GM12878 (cell line): ENCODE measurements at places on chromosomes 1 and 21. TPM values are rescaled to one million over a fixed set of nuclear protein-coding genes. Genes with fewer than 3 reads are reported as not detected.

GPR3 gene
- polyA plus RNA-seq, result 0.74 and 0.96 TPM in 2 replicates

AMY2A gene
- polyA plus RNA-seq, result not detected in 2 replicates

IQGAP3 gene
- polyA plus RNA-seq, result 6.4 and 8.9 TPM in 2 replicates

LCE1C gene
- 2.5 and 3.0 TPM in 2 replicates for polyA plus RNA-seq

BEST4 gene
- 0.32 and 0.98 TPM in 2 replicates for polyA plus RNA-seq

DIRAS3 gene
- polyA plus RNA-seq, result not detected in 2 replicates

THEM5 gene
- 0.16 TPM in 1 of 2 replicates, not detected in the other for polyA plus RNA-seq

APCS gene
- not detected in 2 replicates for polyA plus RNA-seq

AIM2 gene
- polyA plus RNA-seq, result 11.0 and 12.8 TPM in 2 replicates

WNT2B gene
- polyA plus RNA-seq, result 0.22 and 0.23 TPM in 2 replicates

RAP1GAP gene
- polyA plus RNA-seq, result 0.09 TPM in 1 of 2 replicates, not detected in the other

SPATA45 gene
- 1.0 TPM in 1 of 2 replicates, not detected in the other for polyA plus RNA-seq

SPRR2G gene
- polyA plus RNA-seq, result not detected in 2 replicates

NUP210L gene
- polyA plus RNA-seq, result 0.07 TPM in 1 of 2 replicates, not detected in the other

FMO4 gene
- 0.70 and 1.4 TPM in 2 replicates for polyA plus RNA-seq

FALEC gene
- 0.32 and 0.79 TPM in 2 replicates for polyA plus RNA-seq

SYT2 gene
- 0.03 TPM in 1 of 2 replicates, not detected in the other for polyA plus RNA-seq

RGSL1 gene
- polyA plus RNA-seq, result 0.28 TPM in 1 of 2 replicates, not detected in the other

KCNJ15 gene
- not detected in 2 replicates for polyA plus RNA-seq

CFHR2 gene
- polyA plus RNA-seq, result not detected in 2 replicates

HES4 gene
- 0.29 and 0.44 TPM in 2 replicates for polyA plus RNA-seq

TINAGL1 gene
- polyA plus RNA-seq, result not detected in 2 replicates

WNT9A gene
- polyA plus RNA-seq, result not detected in 2 replicates

SPATA46 gene
- not detected in 2 replicates for polyA plus RNA-seq

DYNLT5 gene
- polyA plus RNA-seq, result not detected in 2 replicates

FLG gene
- polyA plus RNA-seq, result not detected in 2 replicates

S100A7 gene
- polyA plus RNA-seq, result not detected in 2 replicates

PPT1 gene
- polyA plus RNA-seq, result 133 and 155 TPM in 2 replicates

KIFAP3 gene
- polyA plus RNA-seq, result 19.8 and 21.4 TPM in 2 replicates

RGS8 gene
- 0.43 TPM in 1 of 2 replicates, not detected in the other for polyA plus RNA-seq

GSTM5 gene
- polyA plus RNA-seq, result 0.20 TPM in 1 of 2 replicates, not detected in the other

MMP23B gene
- 0.32 and 0.76 TPM in 2 replicates for polyA plus RNA-seq

HAO2 gene
- polyA plus RNA-seq, result not detected in 2 replicates

ITGB2 gene
- 120 and 127 TPM in 2 replicates for polyA plus RNA-seq

GOLT1A gene
- polyA plus RNA-seq, result not detected in 2 replicates

CACNA1S gene
- 0.03 TPM in 1 of 2 replicates, not detected in the other for polyA plus RNA-seq

NBPF9 gene
- 3.2 and 3.6 TPM in 2 replicates for polyA plus RNA-seq

HSD3B2 gene
- polyA plus RNA-seq, result not detected in 2 replicates

PTPN22 gene
- 42.7 and 47.0 TPM in 2 replicates for polyA plus RNA-seq

CD101 gene
- polyA plus RNA-seq, result 1.5 TPM in 2 replicates

TRAPPC3 gene
- polyA plus RNA-seq, result 113 and 114 TPM in 2 replicates

CCDC17 gene
- polyA plus RNA-seq, result 0.16 and 0.37 TPM in 2 replicates

LDLRAP1 gene
- polyA plus RNA-seq, result 27.0 and 33.8 TPM in 2 replicates

PLA2G2C gene
- polyA plus RNA-seq, result not detected in 2 replicates

EBNA1BP2 gene
- 275 and 291 TPM in 2 replicates for polyA plus RNA-seq

MPC2 gene
- 149 and 164 TPM in 2 replicates for polyA plus RNA-seq

IQCC gene
- polyA plus RNA-seq, result 3.2 and 4.8 TPM in 2 replicates

ARMH1 gene
- 5.6 and 6.9 TPM in 2 replicates for polyA plus RNA-seq

TFAP2E gene
- polyA plus RNA-seq, result 0.40 and 1.0 TPM in 2 replicates

FAAH gene
- polyA plus RNA-seq, result 0.27 and 0.51 TPM in 2 replicates
